ENCODE measurements at places on chromosomes 5 and 9.

GRCh38 chr9:87180361-87180760 lies 233.1 kb upstream of the GAS1 start:
- no peak for DNase-seq

DNA sequence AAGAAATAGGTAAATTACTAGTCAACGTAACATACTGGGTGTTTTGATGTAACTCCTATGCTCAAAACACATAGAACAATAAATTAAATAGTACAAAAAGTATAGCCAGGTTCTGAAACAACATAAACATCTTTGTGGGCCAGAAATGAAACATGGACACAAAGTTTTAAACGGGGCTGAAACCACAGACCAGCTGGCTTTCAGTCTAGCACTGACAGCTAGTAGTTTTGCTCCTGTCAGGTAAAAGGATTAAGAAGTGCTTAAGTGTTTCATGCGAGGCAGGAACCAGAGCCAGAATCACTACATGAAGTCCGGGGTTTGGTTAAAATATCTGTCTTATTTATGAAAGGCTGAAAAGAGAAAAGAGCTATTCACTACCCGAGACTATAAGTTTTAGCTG lies 19.5 kb downstream of the DCAF10 start:
- no peak for DNase-seq

DNA sequence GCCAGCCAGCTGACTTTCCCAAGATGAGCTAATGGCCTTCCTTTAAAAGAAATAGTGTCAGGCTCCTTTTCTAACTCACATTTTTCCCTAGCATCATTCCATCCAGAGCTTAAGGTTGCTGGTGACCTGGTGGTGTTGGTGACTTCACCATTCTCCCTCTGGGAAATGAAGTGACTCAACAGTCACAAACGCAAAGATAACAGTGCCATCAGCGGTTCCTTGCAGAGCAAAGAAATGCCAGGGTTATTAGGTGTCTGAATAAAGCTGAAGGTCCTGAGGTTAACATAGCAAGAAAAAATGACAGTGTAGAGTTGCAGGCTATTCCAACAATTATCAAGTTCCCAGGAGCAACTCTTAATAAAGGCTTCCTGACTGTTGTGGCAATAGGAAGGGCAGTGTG lies 111.8 kb upstream of the SLC44A1 start:
- DNase-seq: peak; percentile 84

GRCh38 chr5:150285114-150285513 lies 4.5 kb downstream of the CAMK2A start:
- DNase-seq: peak; percentile 79

DNA sequence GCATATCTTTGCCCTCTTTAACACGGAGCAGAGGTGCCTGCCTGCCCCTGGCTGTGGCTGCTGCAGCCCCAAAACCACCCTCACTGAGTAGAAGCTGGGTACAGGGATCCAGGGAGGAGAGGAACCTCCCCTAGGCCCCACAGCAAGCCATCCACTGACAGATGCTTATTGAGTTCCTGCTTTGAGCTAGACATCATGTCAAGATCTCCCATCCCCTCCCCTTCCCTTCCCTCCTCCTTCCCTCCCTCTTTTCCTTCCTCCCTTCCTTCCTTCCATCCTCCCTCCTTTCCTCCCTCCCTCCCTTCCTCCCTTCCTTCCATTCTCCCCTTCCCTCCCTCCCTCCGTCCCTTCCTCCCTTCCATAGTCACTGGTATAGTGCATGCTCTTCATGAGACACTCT lies 29.3 kb downstream of the GOLGA2 start:
- no peak for DNase-seq

DNA sequence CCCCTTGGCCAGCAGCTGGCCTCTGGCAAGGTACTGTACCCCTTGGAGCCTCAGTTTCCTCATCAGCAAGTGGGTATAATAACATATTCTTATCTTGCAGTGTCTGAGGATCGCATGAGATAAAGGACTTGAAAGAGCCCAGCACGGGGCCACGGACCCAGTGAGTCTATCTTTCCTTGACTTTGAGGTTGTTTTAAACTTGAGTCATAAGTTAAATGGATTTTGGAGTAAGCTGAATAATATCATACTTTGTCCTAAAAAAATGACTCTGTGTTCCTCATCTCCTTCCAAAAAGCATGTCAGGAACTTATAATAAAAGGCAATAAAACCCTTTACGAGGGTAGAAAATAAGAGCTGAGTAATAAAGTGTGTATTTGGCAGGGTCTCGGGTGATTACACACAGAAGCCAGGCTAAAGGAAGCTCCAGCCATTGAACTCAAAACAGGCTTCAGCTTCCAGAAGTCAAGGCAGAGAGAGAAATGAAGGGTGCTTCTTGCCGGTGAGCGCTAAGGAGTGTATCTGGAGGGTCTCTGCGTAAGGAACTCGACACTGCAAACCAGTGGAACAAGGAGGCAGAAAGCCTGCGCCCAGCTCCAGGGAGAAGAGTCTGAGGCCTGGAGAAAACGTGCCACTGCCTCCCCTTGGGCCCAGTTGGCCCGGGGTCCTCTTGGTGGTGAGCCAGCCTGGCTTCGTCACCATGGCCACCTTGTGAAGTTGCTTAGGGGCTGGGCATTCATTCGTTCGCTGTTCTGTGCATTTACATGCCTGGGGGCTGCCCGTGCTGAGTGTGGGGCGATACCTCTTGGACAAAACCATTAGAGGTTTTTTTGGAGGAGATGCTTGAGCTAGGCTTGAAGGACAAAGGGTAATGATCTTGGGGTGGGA lies 72.4 kb upstream of the PHYKPL start:
- DNase-seq: peak; percentile 5

GRCh38 chr5:106094839-106095238 lies 1575.9 kb downstream of the EFNA5 start:
- DNase-seq: no peak

GRCh38 chr9:68473790-68474189 lies 66.9 kb downstream of the TMEM252 start:
- no peak for DNase-seq

DNA sequence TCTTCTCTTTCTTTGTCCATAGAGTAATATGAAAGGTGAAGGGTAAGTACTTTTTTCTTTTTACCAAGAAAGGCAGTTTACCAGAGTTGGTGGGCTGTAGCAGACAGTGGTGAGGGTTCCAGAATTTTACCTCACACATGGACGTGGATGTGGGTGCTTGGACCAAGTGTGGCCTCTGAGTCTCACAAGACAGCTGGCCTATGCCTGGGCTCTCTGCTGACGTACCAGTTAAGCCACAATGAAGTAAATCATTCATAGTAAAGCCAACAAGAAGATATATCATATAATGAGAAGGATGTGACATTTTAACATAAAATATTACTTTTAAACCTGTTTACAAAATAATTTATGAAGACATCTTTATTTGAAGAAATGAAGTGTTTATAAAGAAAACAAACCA lies 106.0 kb downstream of the PRKACG start:
- DNase-seq: no peak

DNA sequence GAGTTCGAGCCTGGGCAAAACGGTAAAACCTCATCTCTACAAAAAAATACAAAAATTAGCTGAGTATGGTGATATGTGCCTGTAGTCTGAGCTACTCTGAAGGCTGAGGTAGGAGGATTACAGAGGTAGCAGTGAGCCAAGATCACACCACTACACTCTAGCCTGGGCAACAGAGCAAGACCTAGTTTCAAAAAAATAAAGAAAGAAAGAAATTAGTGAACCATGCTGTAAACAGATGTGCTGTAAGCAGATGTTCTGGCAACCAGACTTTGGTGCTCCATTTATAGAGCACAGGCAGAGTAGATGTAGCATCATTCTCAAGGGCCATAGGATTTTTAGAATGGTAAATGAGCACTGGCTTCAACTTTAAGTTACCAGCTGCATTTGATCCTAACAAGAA lies 115.4 kb downstream of the ST8SIA4 start:
- DNase-seq: no peak

DNA sequence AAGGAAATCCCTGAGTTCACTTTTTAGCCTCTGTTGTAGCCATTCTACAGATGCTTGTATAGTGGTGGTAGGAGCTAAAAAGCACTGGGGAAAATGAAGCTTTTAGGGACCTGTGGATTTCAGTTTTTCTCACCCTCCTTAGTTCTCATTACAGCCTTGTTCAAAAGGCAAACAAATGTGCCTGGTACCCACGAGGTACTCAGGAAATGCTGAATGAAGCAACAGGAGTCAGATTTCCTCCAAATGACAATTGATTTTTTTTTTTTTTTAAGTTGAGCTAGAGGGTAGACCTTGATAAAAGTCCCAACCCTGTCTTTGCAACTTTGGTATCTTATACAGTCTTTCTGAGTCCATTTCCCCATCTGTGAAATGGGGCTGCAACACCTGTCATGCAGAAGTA lies 21.3 kb upstream of the TMOD1 start:
- DNase-seq: no peak

GRCh38 chr5:103138202-103138690 lies 18.1 kb downstream of the PPIP5K2 start:
- no peak for DNase-seq

DNA sequence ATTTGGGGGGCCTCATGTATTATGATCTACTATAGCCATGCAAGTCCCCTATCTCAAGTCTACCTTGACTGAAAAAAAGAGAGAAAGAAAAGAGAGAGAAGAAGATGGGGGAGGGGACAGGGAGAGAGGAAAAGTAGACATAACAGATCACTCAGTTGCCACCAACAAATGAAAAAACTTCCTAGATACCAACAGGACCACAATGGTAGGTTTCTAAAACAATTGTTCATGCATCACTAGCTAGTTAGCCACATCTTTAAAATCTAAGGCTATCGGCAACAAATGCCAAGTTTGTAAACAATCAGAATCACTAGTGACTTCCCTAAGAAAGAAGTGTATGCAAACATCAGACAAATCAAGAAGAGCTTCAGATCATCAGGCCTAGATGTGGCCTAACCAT lies 328.2 kb downstream of the BNC2 start:
- DNase-seq: no peak

DNA sequence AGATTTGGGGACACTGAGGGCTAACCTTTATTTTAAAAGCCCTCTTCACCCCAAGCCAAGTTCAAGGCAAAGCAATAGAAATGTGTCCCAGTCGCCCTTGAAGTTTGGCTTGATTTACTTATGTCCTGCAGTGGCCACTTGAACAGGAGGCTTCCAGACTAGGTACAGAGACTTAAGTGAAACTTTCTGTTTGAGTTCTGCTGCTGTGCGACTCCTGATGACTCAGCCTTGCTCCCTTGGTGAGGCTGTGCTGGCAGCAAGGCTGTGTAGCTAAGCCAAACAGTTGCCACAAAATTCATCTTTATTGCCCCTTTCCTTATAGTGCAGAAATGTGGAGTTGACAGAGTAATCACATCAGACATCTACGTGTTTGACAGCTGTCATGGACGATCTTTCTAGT lies 68.8 kb upstream of the NTRK2 start:
- DNase-seq: peak; percentile 14

DNA sequence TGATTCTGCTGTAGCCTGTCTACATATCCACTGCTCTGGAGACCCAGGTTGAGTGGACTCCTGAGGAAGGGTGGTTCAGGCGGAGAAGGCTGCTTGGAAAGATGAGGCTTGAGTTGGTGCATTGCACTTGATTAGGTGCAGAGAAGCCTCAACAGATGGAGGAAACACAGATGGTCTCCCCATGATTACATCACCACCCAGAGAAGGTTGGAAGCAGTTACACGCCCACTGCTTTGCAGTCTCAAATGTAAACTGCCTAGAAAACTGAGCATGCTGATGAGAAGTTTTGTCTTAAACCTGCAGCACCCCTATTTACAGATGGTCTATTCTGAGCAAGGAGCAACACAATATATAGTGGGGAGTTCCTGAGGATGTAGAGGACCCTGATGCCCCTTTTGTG lies 266.6 kb downstream of the PIK3R1 start:
- DNase-seq: no peak

GRCh38 chr9:8842402-8843193 lies 1043.0 kb upstream of the DMAC1 start:
- no peak for DNase-seq

- no peak for DNase-seq
Measured at GRCh38 chr9:119998614-119999013, 581.4 kb downstream of the CDK5RAP2 start.

GRCh38 chr5:57416278-57416994 lies 66.2 kb downstream of the ACTBL2 start:
- peak; percentile 77 for DNase-seq

- DNase-seq: no peak
Measured at GRCh38 chr5:111703662-111704061, 53.3 kb downstream of the NREP start.

All from GM23248 (cell line).